ENCODE measurements at places on chromosomes 11 and 22. TPM values are rescaled to one million over a fixed set of nuclear protein-coding genes. Genes with fewer than 3 reads are reported as not detected.

- DNase-seq: no peak
Measured at GRCh38 chr11:65498977-65499712, at the start of gene MALAT1. MALAT1 (plus strand) TSS chr11:65499045.

Gene ASRGL1
- 19.7 TPM for total RNA-seq

- no peak for DNase-seq
Measured at GRCh38 chr11:44261800-44262591, 47.9 kb downstream of the ALX4 start.

- peak; percentile 27 for DNase-seq
Measured at GRCh38 chr11:84673753-84674152, 953.4 kb downstream of the DLG2 start.

Gene OR4D9
- not detected for total RNA-seq

DNA sequence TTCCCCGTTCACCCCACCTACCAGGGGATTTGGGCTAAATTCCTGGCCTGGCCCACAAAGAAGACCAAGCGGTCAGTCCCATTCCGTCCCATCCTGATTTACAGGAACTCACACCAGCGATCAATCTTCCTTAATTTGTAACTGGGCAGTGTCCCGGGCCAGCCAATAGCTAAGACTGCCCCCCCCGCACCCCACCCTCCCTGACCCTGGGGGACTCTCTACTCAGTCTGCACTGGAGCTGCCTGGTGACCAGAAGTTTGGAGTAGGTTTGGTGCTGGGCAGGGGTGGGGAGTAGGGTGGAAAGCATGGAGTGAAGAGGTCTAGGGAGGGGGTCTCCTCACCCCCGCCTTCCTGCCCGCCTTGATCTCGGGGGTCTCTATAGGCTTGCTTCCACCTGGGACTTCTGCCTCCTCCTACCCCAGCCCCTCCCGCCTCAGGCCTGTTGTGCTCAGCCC, at the start of gene SERPING1:
SERPING1 (plus strand) TSS at position 225 of the 455 bp plus-strand sequence. CDS start 586 bp downstream, outside the sequence.
- no peak for DNase-seq

DNA sequence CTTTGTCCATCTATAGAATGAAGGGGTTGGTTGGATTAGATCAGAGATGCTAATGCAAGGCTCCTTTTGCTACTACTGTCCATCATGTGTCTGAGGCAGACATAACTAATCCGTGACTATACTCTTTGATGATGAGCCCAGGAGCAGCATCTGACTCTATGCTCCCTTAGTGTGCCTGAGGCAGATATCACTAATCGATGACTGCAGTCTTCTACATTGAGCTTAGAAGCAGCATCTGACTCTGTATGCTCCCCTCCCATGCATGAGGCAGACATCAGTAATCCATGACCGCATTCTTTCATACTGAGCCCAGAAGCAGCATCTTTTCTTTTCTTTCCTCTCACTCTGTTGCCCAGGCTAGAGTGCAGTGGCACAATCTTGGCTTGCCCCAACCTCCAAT, 4.2 kb downstream of the TCN2 start:
- DNase-seq: no peak

DNA sequence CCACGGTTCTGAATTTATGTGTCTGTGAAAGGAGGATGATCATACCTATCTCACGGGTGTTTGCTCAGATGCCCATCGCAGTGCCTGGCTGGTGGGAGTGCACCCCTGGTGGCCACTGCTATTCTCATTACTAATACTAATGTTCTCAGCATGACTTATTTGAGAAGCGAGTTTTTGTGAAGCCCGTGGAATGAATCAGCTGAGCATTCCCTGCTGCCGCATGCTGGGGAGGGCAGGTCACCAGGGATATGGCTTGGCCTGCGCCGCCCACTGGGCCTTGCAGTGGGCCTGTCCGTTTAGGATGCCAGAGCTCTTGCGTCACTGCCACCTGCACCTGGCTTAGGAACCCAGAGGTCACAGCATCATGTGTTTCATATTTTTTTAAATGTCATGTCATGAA, 16.9 kb downstream of the CTTN start:
- DNase-seq: no peak
